ENCODE measurements at places on chromosomes 5 and 9. TPM values are rescaled to one million over a fixed set of nuclear protein-coding genes. Genes with fewer than 3 reads are reported as not detected.

Gene MARCOL
- total RNA-seq: not detected

GRCh38 chr5:103849934-103850333 is 287.3 kb upstream of the NUDT12 start:
- DNase-seq: no peak

- DNase-seq: no peak
These were observed 42.6 kb upstream of the KCNN2 start for GRCh38 chr5:114319236-114319635.

Gene SMIM33
- total RNA-seq: not detected

Gene PCDHA9
- total RNA-seq: not detected

All from CD8-positive, alpha-beta T cell (primary cell).